ENCODE measurements at places on chromosomes 4 and X. TPM values are rescaled to one million over a fixed set of nuclear protein-coding genes. Genes with fewer than 3 reads are reported as not detected.

Gene PAGE3
- total RNA-seq: not detected

Gene VEGFC
- total RNA-seq: 14.3 TPM

Gene ARHGAP36
- total RNA-seq: 0.09 TPM

Gene SLC10A4
- total RNA-seq: not detected

Gene IL13RA1
- 32.7 TPM for total RNA-seq

Gene BMPR1B
- total RNA-seq: under 0.01 TPM

Gene SLC49A3
- 3.3 TPM for total RNA-seq

Gene CXCL8
- 130 TPM for total RNA-seq

Gene GPRIN3
- total RNA-seq: 3.2 TPM

Gene HSD17B13
- not detected for total RNA-seq

Gene UGT2B7
- not detected for total RNA-seq

Gene PHOX2B
- total RNA-seq: not detected

Gene ZFP42
- not detected for total RNA-seq

Gene ITM2A
- total RNA-seq: 14.5 TPM

Gene KLF8
- 0.09 TPM for total RNA-seq

Gene TMPRSS11B
- total RNA-seq: not detected

Gene KLB
- under 0.01 TPM for total RNA-seq

Gene ADH1B
- 0.47 TPM for total RNA-seq

Gene RXFP1
- total RNA-seq: 0.09 TPM

Gene TCEAL2
- total RNA-seq: not detected

Gene RPS6KA3
- 96.4 TPM for total RNA-seq

Gene UGT2A2
- total RNA-seq: not detected
